ENCODE measurements at places on chromosomes 4 and X. TPM values are rescaled to one million over a fixed set of nuclear protein-coding genes. Genes with fewer than 3 reads are reported as not detected.

MAMLD1 gene
- 2.4 TPM for total RNA-seq

SPIN2A gene
- total RNA-seq: 1.00 TPM

IL1RAPL2 gene
- total RNA-seq: not detected

LDB2 gene
- not detected for total RNA-seq

- H3K27ac ChIP-seq: peak overlapping the region; percentile 62
- no peaks in the 10 kb centered on the region for H3K27me3 ChIP-seq
- H3K4me3 ChIP-seq: no peak overlapping the region
- peaks cover 17% of the 10 kb centered on the region for H3K4me1 ChIP-seq
- peaks cover 53% of the 10 kb centered on the region for H3K36me3 ChIP-seq
These were observed 99.1 kb upstream of the TLR2 start for GRCh38 chr4:153585026-153585425.

DNA sequence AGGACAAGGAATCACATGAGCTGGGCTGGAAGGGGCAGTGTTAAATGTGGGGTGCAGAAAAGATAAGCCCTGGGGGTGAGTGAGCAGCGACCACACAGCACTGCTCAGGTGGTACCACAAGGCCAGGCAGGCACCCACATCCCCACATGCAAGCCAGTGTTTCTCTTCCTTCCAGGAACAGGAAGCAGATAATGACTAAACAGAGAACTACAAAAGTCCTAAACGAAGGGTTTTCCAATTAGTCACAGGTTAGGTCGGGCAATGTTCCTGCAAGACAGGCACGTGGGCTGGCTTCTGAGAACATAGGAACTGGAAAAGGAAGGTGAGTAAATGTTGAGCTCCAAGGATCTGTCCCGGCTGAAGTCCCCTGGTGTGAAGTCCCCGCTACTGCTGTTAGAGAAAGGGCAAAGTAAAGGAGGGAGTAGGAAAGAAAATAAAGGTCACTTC lies 19.5 kb downstream of the RELL1 start:
- peaks cover 60% of the 10 kb centered on the region for H3K4me1 ChIP-seq
- peak; percentile 25 for DNase-seq
- peaks cover 20% of the 10 kb centered on the region for H3K36me3 ChIP-seq
- H3K27ac ChIP-seq: no peak overlapping the region
- no peak overlapping the region for H3K4me3 ChIP-seq

GRCh38 chr4:72205298-72205697 lies 173.5 kb downstream of the NPFFR2 start:
- no peak for DNase-seq
- no peak overlapping the region for H3K4me3 ChIP-seq
- H3K4me1 ChIP-seq: no peaks in the 10 kb centered on the region
- H3K27ac ChIP-seq: no peak overlapping the region
- H3K27me3 ChIP-seq: no peaks in the 10 kb centered on the region

DNA sequence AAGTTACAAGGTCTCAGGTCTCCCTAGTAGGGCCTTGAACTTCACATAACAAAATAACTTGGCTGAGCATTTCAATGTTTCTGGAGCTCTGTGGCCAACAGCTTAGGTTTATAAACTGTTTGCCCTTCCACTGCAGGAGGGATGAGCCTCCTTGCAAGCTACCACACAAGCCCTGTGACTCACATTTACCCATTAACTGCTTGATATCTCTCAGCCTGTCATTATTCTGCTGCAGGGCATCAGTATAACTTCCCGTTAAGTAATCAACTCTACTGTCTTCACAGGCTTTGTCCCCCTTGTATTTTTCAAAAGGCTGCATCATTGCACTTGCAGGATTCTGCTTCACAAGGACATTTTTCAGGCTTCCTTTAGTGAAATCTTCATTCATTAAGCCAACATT lies 151.7 kb upstream of the CXCL13 start:
- H3K27me3 ChIP-seq: peaks cover under 1% of the 10 kb centered on the region
- no peak for DNase-seq
- no peaks in the 10 kb centered on the region for H3K36me3 ChIP-seq
- H3K4me1 ChIP-seq: no peaks in the 10 kb centered on the region

DNA sequence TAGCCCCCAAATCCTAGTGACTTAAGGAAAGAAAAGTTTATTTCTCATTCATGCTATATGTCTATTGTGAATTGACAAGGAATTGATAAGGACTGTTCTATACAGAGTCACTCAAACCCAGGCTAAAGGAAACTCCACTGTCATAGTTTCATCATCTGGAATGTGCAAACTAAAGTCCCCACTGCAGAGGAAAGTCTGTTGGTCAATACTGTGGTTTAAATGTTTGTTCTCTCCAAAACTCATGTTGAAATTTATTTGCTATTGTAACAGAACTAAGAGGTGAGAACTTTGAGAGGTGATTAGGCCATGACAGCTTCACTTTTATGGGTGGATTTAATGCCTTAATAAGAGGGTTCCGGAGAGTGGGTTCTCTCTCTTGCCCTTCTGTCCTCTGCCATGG lies 149.6 kb downstream of the COX18 start:
- no peak for DNase-seq
- no peak overlapping the region for H3K27ac ChIP-seq
- H3K4me1 ChIP-seq: no peaks in the 10 kb centered on the region
- no peaks in the 10 kb centered on the region for H3K36me3 ChIP-seq

DNA sequence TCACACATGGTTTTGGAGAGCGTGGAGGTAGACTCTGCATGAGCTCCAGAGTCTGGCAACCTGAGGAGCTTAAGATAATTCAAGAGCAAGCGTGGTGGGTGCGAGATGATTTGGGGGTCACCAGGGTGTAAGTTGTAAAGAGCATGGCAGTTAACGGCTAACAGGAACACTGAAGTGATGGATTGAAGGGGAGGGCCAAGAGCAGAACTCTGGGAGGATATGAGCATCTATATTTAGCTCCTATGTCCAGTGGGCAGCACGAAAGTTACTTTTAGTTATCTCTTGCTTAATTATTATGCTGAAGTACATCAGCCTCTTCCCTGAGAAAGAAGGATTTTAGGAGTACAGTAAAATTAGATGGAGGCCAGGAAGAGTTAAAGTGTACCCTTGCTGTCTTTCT lies 231.9 kb upstream of the HAND2 start:
- H3K27me3 ChIP-seq: no peaks in the 10 kb centered on the region
- DNase-seq: no peak
- no peaks in the 10 kb centered on the region for H3K4me1 ChIP-seq

DNA sequence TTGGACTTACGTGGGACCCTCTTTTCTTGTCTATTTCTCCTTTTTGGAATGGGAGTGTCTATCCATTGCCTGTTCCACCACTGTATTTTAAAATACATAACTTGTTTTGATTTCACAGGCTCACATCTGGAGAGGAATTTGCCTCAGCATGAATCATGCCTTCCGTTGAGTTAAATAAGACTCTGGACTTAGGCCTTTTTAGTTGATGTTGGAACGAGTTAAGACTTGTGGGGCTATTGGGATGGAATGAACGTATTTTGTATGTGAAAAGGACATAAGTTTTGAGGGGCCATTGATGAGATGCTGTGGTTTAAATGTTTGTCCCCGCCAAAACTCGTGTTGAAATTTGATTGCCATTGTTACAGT lies 66.2 kb downstream of the BEX3 start:
- H3K4me3 ChIP-seq: no peak overlapping the region
- no peak for DNase-seq
- H3K4me1 ChIP-seq: no peaks in the 10 kb centered on the region
- H3K36me3 ChIP-seq: no peaks in the 10 kb centered on the region
- no peak overlapping the region for H3K27ac ChIP-seq

DNA sequence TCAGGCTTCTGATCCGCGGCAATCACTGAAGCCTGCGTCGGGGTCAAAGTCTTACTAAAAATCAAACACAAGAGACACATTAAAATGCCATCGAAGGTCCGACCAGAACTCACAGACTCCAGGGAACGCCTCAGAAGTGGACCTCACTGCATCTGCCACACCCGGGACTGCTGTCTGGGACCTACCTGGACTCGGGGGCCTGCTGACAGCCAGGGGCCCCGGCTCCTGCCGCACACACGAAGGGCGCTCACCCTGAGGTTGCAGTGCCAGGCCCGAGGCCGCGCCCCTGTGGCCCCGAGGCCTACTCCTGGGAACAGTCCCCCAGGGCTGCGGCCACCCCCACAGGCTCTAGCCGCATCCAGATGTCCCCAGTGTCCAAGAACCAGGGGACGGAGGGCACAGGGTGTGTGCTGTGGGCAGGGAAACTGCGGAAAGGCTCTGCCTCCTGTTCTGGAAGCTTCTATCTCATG lies 7.4 kb downstream of the CTBP1 start:
- H3K36me3 ChIP-seq: peaks cover 28% of the 10 kb centered on the region
- no peak overlapping the region for H3K4me3 ChIP-seq
- DNase-seq: no peak

GRCh38 chrX:9278475-9279233 lies 186.2 kb upstream of the TBL1X start:
- H3K27ac ChIP-seq: peak overlapping the region; percentile 88
- H3K36me3 ChIP-seq: peaks cover 5% of the 10 kb centered on the region

USP46 gene
- total RNA-seq: 8.9 TPM

IDH3G gene
- 64.8 TPM for total RNA-seq

All from activated CD4-positive, alpha-beta T cell treated with anti-CD3 and anti-CD28 coated beads, Interleukin-2, amount 10 ng/mL, durations not matched to agents 7 days and 5 days (primary cell).